ENCODE measurements at places on chromosomes 11 and 22.

DNA sequence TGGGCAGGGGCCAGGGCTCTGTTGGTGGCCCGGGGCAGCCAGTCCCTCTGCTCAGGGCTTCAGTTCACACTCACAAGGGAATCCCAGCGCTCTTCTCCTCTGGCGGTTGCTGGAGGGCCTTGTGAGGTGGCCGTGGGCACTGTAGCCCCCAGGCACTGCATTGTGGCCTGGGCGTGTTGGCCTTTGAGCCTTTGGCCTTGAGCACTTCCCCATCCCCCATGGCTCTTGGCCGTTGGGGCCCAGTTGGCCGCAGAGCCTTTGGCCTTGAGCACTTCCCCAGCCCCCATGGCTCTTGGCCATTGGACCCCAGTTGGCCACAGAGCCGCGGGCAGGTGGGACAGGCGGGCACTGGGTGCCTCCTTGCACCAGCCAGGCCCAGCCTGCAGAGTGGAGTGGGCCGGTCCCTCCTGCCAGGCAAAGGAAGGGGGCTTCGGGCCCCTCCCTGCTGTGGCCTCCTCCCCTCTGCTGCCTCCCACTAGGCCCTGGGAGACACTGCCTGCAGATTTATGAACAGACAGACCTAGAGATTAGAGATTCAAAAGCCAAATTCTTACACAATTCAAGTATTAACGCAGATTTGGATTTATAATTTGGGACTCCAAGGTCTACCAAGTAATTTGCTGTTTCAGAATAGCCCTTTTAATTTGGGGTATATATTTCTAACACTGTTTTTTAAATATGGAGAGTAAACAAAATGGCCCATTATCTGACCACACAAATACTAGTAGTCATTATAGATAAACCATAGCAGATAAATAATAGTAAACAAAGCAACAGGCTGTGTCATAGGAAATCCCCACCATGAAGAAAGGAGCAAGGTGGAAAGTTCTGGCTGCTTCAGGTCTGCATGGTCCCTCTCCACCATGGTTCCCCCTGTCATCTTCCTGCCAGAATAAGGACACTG is 18.2 kb upstream of the TXNRD2 start:
- DNase-seq: no peak

GRCh38 chr11:19511413-19512183 is 201.0 kb upstream of the NAV2 start:
- no peak for DNase-seq

GRCh38 chr11:57981536-57981935 is 42.1 kb upstream of the OR9Q1 start:
- no peak for DNase-seq

- DNase-seq: no peak
These were observed 1307.5 kb upstream of the TENM4 start for GRCh38 chr11:80748207-80748925.

- no peak for DNase-seq
These were observed 43.5 kb upstream of the MYEOV start for GRCh38 chr11:69250186-69251056.

DNA sequence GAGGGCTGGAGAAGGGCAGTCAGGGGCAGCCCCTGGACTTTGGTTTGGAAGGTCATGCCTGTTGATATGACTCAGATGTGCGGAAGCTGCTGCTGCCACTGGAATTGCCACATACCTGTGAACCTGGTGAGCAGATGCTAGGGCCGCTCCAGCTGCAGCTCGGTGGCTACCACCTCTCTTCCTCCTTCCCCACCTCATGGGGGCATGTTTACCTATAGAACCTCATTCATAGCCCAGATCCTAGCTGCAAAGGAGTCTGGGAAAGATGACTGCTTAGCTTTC is 17.5 kb upstream of the TSPAN18 start:
- no peak for DNase-seq

GRCh38 chr11:74279256-74279655 is 32.2 kb downstream of the P4HA3 start:
- DNase-seq: no peak

GRCh38 chr11:390175-390574 is 3.8 kb upstream of the PKP3 start:
- DNase-seq: no peak

DNA sequence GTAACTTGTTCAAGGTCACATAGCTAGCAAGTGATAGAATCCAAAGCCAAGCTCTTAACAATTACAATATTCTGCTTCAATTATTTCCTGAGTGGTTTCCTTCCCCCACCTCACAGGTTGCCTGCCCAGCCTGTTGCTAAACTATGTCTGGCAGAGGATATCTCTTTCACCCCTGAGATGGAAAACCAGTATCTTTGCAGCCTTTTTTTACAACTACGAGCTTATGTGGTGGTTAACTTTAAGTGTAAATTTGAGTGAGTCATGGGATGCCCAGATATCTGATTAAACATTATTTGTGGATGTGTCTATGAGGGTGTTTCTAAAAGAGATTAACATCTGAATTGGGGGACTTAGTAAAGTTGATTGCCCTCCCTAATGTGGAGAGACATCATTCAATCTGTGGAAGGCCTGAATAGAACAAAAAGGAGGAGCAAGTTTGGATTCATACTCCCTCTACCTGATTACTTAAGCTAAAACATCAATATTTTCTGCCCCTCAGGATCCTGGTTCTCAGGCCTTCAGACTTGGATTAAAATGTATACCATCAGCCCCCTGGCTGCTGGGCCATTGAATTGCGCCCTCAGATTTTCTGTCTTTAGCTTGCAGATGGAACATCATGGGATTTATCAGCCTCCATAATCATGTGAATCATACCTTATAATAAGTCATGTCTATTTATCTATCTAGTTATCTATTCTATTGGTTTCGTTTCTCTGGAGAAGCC is 911.9 kb downstream of the METTL15 start:
- peak; percentile 44 for DNase-seq

DNA sequence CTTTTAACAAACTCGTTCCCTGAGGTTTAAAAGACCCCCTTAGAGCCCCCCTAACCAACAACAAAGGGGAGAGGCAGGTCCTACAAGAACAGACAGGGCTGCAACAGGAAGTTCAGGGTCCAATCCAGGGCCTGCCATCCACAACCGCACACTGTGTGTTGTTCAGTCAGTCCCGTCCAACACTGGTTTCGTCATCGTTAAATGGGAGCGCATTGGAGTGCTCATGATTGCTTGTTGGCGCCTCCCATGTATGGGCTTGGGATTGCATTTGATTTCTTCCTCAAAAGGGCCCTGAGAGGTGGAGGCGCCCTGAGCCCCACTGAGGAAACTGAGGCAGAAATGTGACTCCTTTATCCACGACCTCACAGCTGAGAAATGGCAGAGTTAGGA is 174.1 kb downstream of the MN1 start:
- DNase-seq: peak; percentile 37

DNA sequence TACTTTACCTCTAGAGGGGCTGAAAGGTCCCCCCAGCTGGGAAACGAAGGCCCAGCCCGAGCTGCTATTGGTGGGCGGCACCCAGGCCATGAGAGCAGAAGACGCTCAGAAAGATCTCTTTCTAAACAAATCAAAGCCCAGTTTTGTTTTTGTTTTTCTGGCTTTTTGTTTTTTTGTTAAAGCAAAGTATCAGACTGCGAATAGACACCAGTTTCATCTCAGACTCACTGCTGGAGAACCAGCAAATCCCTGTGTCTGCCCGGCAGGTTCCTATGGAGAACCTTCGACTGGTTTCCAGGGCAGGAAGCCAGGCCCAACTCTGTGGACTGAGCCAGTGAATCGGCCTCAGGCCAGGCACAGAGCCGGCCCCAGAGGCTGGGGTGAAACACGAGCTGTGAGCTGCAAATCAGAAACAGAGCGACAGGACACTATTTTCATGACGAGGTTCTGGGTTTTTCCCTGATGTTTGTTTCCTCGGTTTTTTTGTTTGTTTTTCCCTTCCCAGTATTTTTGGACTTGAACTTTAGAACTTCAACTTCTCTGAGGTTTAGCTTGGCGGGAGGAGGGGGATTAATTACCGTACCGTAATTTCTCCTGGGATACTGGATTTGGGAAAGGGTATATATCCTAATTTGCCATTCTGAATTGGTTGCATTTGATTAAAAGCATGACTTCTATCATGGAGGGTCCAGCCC is 16.0 kb upstream of the B4GALNT4 start:
- DNase-seq: peak; percentile 43

GRCh38 chr22:30176431-30176830 is 70.1 kb downstream of the LIF start:
- no peak for DNase-seq

DNA sequence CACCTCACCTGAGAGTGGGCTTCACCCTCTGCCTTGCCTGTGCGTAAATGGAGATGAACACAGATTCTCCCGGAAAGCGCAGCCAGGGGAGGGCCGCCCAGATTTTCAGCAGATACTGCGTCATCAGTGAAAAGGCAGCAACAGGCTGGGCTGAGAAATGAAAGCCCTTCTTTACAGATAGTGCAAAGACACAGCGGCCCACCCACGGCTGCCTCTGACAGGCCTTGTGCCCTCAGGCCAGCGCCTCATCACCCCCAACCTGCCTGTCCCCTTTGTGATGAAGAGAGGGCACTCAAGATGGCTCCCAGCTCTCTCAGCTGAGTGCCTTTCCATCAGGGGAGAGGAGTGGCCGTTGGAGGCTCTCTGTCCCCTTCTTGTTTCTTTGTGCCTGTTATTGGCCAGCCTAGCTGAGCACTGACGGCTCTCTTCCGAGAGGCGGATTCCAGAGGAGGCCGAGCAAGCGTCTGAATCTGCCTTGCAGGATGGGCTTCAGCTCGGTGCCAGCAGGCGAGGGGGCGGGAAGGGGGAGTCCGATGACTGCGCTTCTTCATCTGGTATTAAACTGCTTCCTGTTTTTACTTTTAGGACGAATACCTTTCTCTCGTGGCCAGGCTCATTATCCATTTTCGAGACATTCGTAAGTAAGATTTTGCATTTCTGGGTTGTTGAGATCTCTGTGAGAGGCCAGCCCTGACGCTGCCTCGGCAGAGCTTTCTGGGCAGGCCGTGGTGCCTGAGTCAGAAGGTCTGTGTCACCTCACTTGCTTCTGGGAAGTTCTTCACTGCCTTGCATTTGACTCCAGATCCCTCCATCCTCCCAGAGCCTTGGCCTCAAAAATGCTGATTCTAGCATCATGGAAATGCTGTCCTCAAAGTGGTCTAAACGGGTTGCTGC is 43.7 kb downstream of the MED15 start:
- DNase-seq: no peak

- no peak for DNase-seq
These were observed 20.1 kb downstream of the KMT5B start for GRCh38 chr11:68193018-68193417.

GRCh38 chr22:45504373-45505341 is 2.0 kb downstream of the FBLN1 start:
- DNase-seq: no peak

DNA sequence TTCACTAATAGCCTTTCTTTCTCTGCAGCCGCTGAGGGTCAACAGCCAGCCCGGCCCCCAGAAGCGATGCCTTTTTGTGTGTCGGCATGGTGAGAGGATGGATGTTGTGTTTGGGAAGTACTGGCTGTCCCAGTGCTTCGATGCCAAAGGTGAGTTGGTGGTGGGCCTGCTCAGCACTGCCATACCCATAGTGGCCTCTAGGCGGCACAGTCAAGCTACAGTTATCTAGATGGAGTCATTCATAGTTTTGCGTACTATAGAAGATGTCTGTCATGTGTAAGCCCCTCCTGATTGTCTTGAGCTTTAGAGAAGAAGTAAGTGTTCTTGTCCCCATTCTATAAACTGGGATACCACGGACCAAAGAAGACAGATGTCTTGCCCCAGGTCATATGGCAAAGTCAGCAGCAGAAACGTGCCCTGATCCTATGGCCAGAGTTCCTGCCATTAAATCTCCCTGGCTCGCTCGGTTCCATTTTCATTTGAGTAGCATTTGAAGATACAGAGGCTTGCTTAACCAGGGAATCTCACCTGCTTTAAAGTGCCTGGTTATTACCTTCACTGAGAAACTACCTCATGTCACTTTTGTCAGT is 42.1 kb upstream of the CRTAM start:
- DNase-seq: peak; percentile 53

DNA sequence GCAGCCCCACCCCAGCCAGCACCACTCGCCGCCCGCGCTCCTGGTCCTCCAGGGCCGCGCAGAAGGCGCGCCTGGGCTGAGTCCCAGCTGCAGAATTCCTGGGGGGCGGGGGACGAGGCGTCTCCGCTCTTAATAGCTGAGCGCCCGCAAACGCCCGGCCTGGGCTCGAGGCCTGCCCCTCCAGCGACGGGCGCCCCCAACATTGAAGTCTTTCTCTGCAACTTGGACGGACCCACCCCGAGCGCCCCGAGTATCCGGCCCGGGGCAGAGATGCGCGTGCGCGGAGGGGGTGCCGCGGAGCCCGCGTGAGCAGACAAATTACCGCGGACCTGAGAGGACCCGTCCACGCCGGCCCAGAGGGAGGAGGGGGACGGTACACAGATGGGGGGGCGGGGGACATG is 6.7 kb upstream of the SYT7 start:
- DNase-seq: no peak

- peak; percentile 39 for DNase-seq
These were observed 74.9 kb downstream of the DEPDC5 start for GRCh38 chr22:31828739-31829138.

- DNase-seq: peak; percentile 80
These were observed 1.7 kb downstream of the QSER1 start for GRCh38 chr11:32894149-32894827.

DNA sequence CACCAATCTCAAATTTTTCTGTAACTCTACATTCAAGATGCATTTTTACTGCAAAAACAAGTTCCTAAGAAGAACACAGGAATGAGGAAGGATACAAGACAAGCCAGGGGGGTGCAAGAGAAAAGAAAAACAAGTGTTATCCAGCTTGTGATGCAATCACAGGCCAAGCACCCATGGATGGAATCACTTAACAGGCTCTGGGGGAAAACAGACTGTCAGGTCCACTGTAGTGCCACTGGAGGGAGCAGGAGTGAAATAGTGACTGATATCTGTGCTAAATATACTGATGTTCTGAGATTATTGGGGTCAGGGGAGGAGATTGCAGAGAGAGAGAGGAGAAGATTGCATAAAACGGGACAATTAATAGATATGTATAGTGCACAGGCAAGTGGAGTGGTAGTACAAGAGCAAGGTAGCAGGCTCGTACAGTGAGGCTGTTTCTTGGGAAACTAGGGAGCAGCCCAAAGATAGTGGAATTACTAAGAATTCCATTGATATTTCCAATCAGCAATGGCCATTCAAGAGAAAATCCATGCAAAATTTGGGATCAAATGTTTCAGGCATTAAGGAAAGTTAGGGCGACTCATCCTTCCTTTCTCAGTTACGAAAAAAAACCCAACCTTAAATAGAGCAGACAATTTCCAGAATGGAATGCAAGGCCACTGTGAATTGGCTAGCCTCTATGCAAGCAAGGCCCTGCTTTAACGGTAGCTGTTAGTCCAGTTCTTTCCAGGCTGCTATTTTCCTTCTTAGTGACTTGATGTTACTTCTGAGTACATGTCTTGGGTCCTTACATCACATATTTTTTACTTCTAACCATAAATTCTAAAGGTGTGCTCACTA is 52.2 kb upstream of the CEP126 start:
- peak; percentile 66 for DNase-seq

- peak; percentile 72 for DNase-seq
These were observed 117.5 kb downstream of the SNX19 start for GRCh38 chr11:130798801-130799200.

GRCh38 chr11:110152199-110152598 is 59.0 kb downstream of the ZC3H12C start:
- no peak for DNase-seq

Measured in RPMI7951 (cell line).